ENCODE measurements at places on chromosomes 3 and 15. TPM values are rescaled to one million over a fixed set of nuclear protein-coding genes. Genes with fewer than 3 reads are reported as not detected.

- no peak for DNase-seq
These were observed 67.8 kb upstream of the CDAN1 start for GRCh38 chr15:42804739-42805138.

Gene CYP8B1
- total RNA-seq, result not detected

DNA sequence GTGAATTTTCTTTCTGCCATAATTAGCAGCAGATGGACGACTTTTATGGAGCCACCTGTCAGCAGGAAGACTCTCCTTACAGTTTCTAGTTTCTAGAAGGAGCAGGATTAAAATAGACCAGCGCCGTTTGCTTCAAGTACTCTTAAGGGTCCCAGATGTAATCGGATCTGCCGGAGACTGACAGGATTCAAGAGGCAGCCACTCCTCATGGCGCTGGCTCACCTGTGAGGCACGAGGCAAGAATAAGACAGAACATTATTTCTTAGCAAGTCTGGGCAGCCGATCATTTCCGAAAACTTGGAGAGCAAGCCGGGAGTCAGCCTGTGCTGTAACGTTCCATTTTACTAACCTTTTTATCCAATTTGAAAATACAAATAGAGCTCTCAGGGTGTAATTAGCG is 410.4 kb upstream of the RORA start:
- DNase-seq, result no peak

Gene SERPINI2
- total RNA-seq, result 0.71 TPM

- no peak for DNase-seq
These were observed 21.3 kb downstream of the VGLL3 start for GRCh38 chr3:86969500-86970189.

Gene KPNA1
- 63.4 TPM for total RNA-seq

Gene LMCD1
- total RNA-seq, result 63.7 TPM

DNA sequence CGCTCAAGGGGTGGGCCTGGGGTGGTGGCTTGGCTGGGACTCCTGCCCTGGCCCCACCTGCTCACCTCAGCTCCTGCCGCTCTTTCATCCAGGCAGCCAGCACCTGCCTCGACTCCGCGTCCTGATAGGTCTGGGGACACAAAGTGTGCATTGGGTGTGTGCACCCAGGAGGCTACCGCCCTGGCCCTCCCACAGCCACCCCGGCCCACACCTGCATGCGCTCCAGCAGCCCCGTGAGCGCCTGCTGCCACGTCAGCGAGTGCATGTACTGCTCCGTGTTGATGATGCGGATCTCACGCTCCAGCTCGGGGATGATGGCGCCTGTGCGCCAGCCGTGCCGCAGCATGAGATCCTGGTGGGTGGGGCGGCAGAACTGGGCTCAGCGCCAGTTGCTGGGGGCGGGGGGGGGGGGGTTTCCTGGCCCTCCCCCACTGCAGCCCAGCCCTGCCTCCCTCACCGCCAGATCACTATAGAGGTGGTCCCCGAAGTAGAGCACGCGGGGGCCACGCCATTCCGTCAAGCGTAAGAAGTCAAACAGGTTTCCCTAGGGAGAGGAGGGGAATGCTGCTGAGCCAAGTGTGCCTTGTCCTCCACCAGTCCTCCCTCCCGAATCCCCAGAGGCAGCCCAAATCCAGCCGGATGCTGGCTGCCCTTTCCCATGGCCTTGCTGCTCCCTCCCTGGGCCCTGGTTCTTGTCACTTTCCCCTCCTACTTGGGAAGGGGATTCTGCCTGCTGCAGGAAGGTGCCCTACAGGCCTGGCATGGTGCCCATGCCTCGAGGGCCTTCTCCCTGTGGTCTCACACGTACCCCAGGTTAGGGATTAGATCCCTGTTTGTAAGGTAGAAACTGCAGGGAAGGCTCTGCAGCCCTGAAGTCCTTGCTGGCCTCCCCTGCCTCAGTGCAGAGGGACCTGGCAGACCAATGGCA is 8.6 kb downstream of the NT5DC2 start:
- DNase-seq, result peak; percentile 63

GRCh38 chr15:94297558-94297957 is 66.2 kb downstream of the MCTP2 start:
- DNase-seq, result no peak

Gene SCN11A
- not detected for total RNA-seq

GRCh38 chr3:158379517-158379916 is 191.5 kb upstream of the MLF1 start:
- DNase-seq, result no peak

DNA sequence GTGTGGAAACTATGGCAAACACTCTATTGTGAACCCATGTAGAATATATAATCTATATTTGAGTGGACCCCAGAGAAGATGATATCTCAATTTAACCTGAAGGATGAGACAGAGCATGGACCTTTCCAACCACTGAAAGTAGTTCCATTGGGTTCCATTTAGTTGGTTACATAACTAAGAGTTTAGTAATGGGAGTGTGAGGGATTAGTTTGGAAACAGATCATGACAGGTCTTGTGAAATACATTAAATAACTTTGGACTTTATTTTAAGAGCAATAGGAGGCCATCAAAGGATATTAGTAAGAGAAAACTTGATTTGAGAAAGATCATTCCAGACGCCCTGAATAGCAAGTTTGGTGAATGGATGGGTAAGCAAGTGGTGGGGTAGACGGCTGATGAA is 487.2 kb upstream of the ROBO2 start:
- DNase-seq, result no peak

- DNase-seq, result no peak
These were observed 132.1 kb downstream of the DOCK3 start for GRCh38 chr3:50806806-50807205.

GRCh38 chr15:93656041-93656440 is 567.0 kb upstream of the RGMA start:
- DNase-seq, result no peak

Gene ECE2
- total RNA-seq, result 1.1 TPM

DNA sequence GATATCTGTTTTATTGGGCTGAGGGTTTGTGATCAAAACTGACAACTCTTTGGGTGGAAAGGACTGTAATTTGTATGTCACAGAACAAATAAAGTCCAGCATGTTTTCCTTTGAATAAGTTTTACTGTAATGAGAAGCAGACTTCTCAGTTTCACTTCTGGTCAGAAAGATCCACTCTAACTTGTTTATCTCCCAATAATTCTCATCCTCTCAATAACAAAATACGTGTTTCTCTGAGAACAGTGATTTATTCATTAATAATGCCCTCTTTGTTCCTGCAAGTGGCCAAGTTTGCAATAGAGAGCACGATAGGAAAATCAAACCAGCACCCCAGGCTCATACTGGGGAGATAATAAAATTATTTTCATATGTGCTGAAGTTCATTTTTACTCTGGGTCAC is 190.6 kb downstream of the CNTN3 start:
- DNase-seq, result no peak

Gene PLSCR4
- total RNA-seq, result 27.9 TPM

GRCh38 chr3:123084738-123085237 is 18.0 kb downstream of the PDIA5 start:
- no peak for DNase-seq

- no peak for DNase-seq
These were observed 236.6 kb downstream of the SV2B start for GRCh38 chr15:91336687-91337086.

Gene ZWILCH
- 3.5 TPM for total RNA-seq

Gene GP5
- 0.06 TPM for total RNA-seq

Gene CAMP
- 0.34 TPM for total RNA-seq

DNA sequence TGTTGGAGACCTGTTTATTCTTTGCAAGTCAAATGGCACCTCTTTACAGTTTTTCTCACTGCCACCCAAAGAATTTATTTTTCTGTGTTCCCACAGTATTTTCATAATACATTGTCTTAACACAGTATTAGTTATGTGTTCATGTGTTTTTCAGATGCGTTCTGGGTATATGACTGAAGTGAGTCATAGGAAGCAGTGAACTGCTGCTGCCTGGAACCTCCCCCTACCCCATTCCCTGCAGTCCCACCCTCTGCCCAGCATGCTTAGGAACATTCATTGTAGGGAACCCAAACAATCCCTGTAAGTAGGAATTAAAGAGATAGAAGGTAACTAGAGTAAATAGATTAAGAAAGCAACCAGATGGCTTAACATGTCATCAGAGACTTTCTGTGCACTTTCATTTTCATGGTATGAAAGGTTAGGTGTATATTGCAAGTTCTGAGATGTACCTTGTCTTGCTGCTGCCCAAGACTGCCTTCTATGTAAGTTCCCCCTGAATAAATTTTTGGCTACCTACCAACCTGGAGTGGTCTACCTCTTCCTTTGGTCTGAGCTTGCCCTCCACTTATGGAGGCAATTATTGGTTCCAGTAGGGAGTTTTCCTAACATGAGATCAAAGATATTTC is 21.9 kb upstream of the SQOR start:
- no peak for DNase-seq

Gene GRIP2
- 18.2 TPM for total RNA-seq

DNA sequence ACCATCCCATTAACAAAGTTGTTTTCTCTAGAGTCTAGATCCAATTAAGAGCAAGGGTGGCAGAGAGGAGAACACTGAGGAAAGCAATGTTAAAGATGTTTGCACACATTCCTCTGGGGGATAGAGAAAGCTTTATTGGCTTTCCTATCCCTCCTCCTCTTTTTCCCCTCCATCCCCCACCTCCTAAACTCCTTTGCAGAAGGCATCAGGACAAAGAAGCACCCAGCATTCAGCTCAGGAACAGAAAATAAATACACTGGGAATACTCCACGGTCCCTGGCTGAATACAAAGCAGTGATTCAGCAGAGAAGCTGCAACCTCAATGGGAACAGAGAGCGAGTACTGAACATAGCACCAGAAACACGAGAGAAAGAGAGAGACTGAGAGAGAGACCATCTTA is 21.9 kb downstream of the LSAMP start:
- no peak for DNase-seq

- DNase-seq, result no peak
These were observed 7.4 kb downstream of the GOLM2 start for GRCh38 chr15:44295750-44296431.

Gene VPS13C
- total RNA-seq, result 34.5 TPM

DNA sequence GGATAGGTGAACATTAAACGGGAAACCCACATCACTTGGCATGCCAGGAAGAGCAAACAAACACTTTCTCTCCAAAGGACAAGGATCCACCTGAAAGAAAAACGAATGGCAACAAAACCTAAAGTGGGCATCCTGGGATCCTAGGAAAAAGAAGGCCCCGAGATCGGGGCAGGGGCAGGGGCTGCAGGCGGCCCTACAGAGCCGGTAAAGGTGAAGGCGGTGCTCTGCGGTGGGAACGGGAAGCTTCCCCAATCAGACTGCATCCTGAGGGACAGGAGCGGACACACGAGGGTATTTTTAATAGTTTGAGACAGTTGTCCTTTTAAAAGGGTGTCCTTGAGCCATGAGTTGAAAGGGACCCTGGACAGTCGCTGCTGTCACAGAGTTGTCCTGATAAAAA is 24.9 kb upstream of the GABRA5 start:
- no peak for DNase-seq

DNA sequence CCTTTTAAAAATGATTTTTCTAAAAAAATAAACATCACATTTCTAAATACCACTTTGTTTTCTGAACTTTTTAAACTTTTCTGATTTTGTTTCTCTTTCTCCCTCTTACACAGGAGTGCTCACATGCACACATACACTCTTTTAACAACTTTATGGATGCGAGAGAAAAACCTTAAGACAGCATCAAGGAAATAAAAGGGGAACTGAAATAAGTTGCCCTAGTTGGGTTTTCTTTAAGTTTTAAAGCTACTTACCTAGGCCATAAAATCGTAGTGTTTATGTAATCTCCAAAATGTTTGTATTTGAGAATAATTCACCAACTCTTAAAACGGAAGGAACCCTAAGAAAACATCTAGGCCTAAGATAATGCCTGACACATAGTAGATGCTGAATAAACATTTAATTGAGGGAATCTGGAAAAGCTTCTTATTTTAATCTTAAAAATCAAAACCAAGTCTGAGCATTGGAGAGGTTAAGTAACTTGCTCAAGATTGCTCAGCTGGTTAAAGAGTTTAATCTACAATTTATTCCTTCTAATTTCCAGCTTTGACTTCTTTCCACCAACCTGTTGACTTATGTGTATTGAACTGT is 1.2 kb upstream of the BBX start:
- no peak for DNase-seq

DNA sequence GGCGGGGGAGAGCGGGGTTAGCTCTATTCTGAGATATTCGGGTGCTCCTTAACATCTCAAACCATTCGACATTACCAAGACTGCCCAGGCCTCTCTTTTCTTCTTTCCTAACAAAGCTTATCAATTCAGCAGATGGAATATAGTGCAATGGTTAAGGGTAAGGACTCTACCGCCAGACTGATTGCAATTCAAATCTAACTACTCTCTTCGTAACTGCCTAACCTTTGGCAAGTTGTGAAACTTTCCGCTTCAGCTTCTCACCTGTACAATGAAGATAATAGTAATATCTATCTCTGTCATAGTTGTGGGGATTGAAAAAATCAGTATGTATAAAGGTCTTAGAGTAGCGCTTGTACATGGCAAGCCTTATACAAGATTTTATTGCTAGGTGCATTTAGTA is 972 bp downstream of the UBA5 start:
- DNase-seq, result no peak

DNA sequence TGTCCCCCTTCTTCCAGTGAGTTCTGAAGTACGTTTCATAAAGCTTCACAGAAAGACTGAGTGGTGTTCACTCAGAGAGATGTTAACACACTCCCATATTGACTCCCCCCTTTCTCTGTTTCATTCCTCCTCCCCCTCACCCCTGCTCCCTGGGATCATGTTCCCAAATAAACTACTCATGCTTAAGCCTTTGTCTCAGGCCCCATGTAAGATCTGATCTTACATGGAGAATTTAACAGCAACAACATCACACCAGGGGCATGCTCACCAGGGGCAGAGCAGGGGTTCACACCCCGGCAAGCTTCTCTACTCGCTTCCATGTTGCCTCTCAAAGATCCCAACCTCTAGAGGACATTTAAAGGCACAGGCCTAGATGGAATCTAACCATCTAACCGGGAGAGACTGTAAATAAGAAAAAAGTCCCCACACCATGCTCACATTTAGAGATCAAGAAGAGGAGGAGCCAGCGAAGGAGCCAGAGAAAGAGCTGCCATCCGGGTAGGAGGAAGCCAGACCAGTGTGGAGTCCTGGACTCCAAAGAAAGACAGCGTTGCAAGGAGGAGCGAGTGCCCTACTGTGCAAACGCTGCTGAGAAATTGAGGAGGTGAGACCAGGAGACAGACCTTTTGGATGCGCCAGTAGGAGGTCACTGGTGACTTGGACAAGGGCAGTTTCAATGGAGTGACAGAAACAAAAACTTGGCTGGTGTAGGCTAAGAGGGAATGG is 21.4 kb upstream of the SRP14 start:
- no peak for DNase-seq

Gene TRPM1
- total RNA-seq, result 0.24 TPM

- no peak for DNase-seq
These were observed 170.4 kb upstream of the IQSEC1 start for GRCh38 chr3:13243586-13243985.

DNA sequence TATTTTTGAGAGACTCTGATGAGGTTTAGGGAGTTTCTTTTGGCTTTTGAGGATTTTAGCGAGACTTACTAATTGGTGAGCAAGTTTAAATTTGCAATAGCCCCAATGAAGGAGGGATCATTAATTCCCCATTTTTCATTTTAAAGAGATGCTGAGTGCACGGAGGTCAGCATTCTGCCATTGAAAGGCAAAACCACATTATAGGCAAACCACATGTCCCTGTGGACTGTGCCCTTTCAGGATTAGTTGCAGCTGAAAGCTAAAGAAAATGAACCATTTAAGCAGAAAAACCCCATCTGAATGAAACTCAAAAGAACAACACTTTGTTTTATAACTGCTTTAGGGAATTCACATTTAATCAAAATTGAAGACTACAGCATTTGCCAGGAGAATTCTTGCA is 246.5 kb downstream of the PDZRN3 start:
- no peak for DNase-seq

All from left cardiac atrium (tissue), 4 donors.